ENCODE measurements at places on chromosomes 11 and 22.

GRCh38 chr11:11070976-11071375 lies 213.1 kb upstream of the ZBED5 start:
- DNase-seq: no peak

GRCh38 chr11:854601-855329 lies 12.1 kb downstream of the TSPAN4 start:
- DNase-seq: no peak

DNA sequence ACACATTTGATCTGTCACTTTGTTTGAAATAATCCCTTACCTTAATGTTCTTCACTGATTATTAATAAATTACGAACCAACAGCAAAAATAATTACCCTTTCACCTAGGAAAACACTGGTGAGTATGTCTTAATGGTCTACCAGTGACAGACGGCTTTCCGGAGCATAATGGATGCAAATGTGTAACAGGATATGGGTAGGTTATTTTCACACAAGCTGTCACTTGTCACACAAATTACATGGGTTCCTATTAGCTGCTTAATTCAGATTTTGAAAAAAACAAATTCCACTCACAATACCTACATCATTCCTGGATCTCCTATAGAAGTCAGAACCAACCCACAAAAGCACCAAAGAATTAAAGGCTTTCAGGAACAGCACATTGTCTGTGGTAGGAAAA lies 127.9 kb downstream of the WT1 start:
- no peak for DNase-seq

DNA sequence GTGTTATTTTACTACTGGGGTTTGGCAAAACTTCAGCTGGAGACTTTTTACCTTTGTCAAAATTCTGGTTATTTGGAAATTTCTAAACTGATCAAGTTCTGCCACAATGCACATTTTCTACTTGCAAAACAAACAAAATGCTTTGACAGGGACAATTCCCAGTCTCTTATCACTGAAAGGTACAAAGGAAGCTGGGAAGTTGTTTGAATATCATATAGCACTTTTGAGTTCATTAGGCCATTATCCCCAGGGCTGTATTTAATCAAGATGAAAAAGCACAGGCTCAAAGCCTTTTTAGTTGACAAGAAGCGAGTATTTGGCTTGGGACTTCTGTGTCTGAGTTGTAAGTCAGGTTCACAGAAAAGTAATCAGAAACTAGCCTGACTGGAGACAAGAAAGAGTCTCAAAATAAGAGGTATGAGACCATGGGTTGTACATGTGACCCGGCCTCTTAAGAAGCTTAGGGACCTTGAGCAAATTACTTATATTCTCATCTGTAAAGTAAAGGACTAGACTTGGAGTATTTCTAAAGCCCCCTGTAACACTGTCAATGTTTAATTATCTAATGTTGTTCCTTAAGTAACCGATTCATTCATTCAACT lies 2.9 kb upstream of the HORMAD2 start:
- DNase-seq: no peak

GRCh38 chr22:35116817-35117216 lies 50.9 kb downstream of the ISX start:
- DNase-seq: no peak

GRCh38 chr22:43313244-43313889 lies 29.8 kb downstream of the SCUBE1 start:
- DNase-seq: no peak

DNA sequence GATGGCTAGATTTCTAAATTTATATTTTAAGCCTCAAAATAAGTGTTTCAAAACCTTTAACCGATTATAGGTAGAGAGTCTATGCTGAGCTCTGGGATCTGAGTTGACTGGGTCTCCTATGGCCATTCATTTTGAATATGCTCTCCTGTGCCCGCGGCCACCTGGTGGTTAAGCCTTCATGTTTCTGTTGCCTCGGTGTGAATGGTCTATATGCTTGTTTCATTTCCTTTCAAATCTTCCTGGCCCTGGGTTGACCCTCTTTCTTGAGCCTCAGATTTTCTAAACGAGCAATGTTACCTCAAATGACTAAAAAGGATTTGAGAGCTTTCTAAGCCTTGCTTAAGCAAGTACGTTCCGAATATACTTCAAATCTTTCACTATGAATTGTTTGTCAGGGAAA lies 789.4 kb upstream of the KIRREL3 start:
- DNase-seq: no peak

DNA sequence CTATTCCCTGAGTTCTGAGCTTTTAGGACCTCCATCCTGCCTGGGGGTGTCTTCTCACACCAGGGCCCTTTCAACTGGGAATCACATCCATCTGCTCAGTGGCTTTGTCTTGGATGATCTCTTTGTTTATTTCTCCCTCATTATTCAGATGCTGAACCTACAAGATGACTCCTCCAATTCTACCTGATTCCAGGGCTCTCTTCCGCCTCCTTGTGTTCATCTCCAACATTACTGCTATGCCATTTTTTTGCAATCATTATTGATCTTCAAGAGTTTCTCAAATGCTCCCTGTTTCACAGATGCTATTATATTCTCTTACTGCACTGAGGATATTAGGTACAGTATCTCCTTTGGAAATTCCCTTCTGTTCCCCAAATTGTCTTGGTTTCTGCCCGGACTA lies 307.7 kb downstream of the SHANK2 start:
- no peak for DNase-seq

- DNase-seq: peak; percentile 75
These were observed 98.6 kb downstream of the CEP164 start for GRCh38 chr11:117426297-117426685.

DNA sequence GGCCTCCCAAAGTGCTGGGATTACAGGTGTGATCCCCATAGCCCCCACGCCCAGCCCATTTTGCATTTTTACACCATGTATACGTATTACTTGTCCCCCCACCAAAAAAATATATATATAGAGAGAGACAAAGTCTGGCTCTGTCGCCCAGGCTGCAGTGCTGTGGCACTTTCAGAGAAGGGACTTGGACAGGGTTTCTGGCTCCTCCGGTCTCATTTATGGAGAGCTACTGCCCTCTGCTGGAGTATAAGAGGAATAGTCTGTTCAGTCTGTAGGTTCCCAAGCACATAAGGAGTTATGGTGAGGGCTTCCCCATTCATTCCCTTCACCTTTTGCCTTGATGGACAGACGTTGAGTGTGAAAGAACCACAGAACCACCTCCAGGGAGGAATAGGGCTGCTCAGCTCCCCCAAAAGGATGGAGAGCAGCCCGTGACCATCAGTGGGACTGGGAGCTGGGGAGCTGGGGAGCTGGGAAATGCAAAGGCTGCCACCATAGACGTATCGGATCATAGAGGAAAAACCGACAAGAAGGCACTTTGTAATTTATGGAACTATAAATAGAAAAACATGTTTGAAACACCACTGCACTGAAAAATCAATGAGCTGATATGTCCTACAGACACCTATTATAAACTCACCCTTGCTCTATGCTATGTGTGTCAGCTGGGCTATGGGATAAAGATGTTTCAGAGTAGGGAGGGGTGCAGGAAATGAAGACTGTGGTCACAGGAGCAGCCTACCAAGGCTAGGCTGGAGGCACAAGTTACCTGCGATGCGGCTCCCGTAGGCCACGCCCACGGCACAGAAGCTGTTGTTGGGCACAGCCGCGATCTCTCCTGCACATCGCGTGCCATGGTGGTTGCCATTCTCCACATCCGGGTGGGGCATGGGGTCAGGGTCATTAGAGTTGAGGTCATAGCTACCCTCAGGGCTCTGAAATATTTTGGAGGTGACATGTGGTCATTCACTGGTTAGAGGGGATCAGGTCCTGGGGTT lies 5.2 kb downstream of the PCSK7 start:
- peak; percentile 51 for DNase-seq

GRCh38 chr11:10309163-10310093 lies 4.6 kb downstream of the ADM start:
- no peak for DNase-seq

GRCh38 chr11:73330569-73331093 lies 22.6 kb downstream of the ARHGEF17 start:
- no peak for DNase-seq

DNA sequence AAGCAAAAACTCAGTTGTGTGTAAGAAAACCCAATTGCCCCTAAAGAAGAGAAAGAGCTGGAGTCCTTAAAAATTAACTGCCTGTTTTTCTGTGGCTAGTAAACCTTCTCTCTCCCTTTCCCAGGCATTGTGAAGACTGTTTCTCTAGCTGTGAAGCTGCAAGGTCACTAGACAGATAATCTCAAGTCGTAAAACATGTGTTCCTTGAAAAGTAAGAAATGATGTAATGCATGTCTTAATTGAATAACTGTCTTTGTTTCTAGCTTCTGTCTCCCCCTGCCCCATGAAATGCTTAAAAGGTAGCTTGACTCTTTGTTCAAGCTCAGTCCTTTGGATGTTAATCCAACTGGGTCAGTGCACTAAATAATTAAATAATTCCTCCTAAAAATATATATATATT lies 29.5 kb upstream of the FAM181B start:
- no peak for DNase-seq

DNA sequence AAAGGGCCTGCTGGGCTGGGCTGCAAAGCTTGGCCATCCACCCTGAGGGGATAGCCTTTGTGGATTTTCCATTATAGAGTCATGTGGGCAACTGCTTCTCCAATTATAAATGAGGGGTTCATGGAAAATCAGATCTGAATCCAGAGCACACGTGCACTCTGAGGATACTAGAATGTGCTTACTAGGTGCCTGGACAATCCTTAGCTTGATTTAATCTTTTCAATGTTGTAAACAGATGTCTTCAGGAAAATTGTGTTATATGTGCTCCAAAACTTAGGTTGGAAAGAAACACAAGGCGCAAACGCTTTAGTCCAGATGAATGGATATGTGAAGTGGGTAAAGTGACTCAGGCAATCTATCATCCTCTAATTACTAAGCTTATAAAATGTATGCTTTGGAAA lies 92.0 kb downstream of the SLC17A6 start:
- no peak for DNase-seq
